Stimulated activated naive CD4-positive, alpha-beta T cell (primary cell): ENCODE measurements at places on chromosomes 7 and 10.

GRCh38 chr7:75590373-75591005 is 98.4 kb downstream of the SPDYE5 start:
- no peak for DNase-seq

DNA sequence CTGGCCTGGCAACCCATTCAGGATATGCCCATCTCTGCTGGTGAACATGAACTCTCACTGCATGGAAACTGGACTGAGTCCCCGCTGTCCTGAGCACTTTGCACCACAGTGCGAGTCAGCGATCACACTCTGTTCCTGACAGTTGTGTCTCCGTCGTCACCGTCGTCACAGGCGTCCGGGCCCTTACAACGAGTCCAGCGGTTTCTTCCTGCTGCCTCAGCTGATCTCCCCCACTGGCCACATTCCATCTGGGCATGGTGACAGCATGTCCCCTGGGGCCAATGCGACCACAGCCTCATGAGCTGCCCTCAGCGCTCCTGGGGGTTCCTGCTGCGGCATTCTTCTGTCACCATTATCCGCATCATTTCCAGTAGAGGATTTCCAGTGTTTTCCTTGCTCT is 76.8 kb upstream of the KLF6 start:
- no peak for DNase-seq

DNA sequence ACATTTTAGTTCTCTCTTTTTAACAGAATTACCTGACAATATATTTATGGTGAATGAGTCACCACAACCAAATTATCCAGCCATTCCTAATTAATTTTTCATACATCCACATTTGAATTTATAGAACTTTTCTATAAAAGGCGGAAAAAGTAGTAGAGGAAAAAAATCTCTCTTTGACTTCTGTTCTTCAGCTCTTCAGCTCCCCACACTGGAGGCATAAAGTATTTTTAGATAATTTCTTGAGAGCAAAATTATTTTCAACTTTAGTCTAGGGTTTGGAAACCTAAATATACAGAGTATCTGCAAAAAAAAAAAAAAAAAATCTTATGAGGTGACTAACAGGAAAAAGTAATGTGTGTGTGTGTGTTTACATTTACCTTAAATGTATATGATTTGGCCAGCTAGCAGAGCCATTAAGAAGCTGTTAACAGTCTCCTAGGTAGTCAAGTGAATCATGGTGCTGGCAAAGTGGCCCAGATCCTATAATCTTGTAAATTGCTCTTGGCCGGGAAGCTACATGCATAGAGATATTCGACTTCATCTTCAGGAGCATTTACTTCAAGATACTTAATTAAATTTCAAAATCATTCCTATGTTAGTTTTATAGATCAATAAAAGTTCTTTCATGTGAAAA is 383.1 kb upstream of the STEAP1 start:
- no peak for DNase-seq

GRCh38 chr10:70917635-70918034 is 29.3 kb upstream of the PCBD1 start:
- no peak for DNase-seq

DNA sequence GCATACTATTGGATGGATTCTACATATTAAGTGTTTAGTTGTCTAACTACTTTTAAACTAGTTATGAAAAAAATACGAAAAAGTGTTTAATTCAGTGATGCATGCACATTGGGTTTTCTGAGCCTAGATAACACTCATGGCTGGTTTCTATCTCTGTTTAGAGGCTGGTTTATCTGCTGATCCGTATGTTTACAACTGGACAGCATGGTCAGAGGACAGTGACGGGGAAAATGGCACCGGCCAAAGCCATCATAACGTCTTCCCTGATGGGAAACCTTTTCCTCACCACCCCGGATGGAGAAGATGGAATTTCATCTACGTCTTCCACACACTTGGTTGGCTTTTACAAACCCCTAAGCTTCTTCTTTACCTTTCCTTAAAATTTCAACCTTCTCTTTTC is 10.2 kb downstream of the GPNMB start:
- DNase-seq: no peak

- DNase-seq: no peak
Measured at GRCh38 chr10:131735577-131735976, 165.2 kb upstream of the PPP2R2D start.

GRCh38 chr7:121105262-121105661 is 116.8 kb downstream of the CPED1 start:
- DNase-seq: no peak

DNA sequence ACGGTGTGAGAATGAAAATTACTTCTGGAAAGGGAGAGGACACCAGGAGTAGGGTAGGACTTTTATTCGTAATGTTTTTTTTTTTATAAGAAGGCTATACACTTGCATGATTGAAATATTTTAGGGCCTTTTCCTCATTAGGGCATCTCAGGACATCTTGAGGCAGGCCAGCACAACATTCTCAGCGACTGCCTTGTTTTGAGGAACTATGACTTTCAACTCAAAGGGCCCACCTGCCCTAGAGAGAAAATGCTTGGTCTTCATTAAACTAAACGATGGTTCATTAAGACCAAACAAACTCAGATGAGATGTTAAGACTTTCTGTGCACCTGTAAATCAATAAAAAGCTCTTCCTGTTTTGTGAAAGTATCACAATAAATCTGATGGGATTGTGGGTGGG is 11.3 kb downstream of the NOD1 start:
- no peak for DNase-seq

GRCh38 chr7:131781-132482 is 60.4 kb upstream of the FAM20C start:
- DNase-seq: no peak

DNA sequence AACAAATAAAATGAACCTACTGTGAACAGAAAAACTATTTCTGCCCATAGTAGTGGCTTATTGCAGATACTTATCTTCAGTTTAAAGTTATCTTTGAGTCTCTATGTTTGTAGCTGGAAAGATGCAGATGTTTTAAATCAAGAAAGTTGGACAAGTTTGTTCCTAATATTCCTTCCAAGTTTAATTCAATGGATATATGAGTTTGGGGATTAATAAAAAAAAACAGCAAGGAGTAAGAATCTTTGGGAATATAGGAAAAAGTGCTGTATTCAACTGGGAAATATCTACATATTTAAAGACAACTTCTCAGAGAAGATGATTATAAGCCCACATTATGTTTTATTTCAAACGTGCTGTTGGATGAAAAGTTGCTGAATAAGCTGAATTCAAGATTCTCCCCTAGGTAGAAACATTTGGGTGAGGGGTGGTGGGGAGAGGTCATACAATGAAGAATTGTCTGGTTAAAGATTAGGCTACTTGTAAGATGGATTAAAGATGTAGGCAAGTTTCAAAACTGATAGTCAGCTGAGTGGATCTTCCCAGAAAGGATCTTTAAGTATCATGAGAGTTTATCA is 1135.2 kb downstream of the CNTNAP2 start:
- no peak for DNase-seq

DNA sequence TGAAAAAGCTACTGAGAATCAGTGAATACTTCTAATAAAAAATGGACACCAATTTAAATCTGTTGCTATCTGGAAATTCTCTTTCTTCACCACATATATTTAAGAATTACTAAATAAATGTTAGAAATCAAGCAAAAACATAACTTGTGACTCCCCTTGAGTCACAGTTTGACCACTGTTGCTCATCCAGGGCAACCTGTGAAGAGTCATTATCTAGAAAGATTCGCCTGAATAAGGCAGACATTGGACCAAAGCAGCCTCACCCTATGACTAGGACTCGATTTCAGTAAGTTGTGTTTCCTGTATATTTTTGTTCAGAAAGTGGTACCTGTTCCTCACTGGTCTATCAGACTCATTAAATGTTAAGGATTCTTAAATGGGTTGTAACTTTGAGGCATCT is 572.4 kb downstream of the ATRNL1 start:
- no peak for DNase-seq

DNA sequence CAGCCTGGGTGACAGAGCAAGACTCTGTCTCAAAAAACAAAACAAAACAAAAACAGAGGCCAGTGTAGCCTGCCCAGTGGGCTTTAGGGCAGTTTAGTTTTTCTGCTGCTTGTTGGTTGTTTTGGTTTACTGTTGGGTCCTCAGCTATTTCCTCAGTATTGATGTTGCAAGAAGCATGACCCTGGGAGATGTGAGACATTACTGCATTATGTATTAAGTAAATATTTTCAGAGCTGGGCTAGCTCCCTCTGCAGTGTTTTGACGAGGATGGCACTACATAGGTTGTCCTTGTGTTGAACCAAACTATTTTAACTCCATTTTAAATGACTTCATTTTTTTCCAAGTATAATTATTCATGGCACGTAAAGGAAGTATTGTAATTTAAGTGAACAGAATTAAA is 4.8 kb downstream of the AKAP9 start:
- DNase-seq: no peak

- DNase-seq: no peak
Measured at GRCh38 chr7:129665013-129665401, 53.5 kb downstream of the NRF1 start.

DNA sequence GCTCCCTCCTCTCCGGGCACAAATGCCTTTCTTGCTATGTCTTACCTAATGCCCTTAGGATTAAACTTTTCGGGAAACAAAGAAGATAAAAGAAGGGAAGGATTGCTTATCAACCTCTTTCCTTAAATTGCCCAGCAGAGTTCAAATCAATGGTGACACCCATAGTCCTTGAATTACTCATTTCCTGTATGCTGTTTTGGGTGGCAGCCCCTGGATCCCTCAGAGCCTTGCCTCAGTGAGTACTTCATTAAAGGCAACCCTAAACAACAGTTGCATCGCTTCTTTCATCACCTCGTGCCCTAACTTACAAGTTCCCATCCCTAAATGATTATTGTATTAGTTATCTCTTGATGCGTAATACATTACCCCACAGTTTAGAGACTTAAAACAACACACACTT is 31.6 kb upstream of the WAPL start:
- DNase-seq: no peak

- DNase-seq: no peak
Measured at GRCh38 chr7:157495594-157495993, 158.8 kb downstream of the DNAJB6 start.

DNA sequence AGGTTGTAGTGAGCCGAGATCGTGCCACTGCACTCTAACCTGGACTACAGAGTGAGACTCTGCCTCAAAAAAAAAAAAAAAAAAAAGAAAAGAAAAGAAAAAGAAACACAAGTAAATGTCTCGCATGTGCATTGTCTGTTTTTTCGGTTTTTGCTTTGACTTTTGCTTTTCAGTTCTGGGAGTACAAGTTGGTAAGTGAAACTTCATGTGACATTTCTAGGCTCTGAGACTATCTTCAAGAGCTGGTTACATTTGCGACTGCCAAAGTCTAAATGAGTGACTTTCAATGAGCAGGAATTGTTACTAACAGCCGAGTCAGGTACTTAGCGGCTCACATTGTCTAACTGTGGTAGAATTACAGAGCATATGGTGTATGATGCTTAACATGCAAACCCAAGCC is 107.0 kb upstream of the CELF2 start:
- DNase-seq: no peak

GRCh38 chr7:2405601-2406345 is 2.4 kb downstream of the CHST12 start:
- no peak for DNase-seq

DNA sequence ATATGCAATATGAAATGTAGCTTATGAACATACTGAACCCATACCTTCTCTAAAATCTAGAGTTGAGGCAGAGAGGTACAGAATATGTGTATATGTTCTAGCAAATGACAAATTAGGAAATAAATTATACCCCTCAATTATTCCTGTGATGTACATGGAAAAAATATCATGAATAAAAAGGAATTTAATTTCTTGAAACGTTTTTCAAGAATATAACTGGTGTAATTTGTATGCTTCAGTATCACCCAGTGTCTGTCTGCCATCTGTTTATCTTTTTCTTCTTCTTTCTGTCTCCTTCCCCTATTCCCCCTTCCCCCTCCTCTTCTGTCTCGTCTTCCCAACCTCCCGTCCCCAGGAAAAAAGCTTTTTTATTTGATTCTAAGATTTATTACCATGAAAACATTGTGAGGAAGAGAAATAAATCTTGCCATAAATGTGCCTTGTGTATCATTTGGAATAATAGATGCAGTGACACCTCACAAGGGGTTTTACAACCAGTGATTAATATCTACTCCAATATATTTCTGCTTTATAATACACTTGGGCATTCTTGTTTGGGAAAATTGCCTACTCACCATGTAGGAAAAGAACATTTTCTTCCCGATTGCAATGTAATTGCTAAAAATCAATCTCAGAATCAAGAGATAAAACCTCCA is 12.2 kb downstream of the LANCL2 start:
- no peak for DNase-seq

GRCh38 chr10:3464760-3465405 is 292.3 kb upstream of the PITRM1 start:
- DNase-seq: no peak
